Endodermal cell (in vitro differentiated cells): ENCODE measurements at places on chromosomes 16 and 17. TPM values are rescaled to one million over a fixed set of nuclear protein-coding genes. Genes with fewer than 3 reads are reported as not detected.

GRCh38 chr16:29729116-29729521 lies 16.7 kb downstream of the C16orf54 start:
- no peak overlapping the region for H3K4me3 ChIP-seq
- H3K4me1 ChIP-seq = no peaks in the 10 kb centered on the region

DNA sequence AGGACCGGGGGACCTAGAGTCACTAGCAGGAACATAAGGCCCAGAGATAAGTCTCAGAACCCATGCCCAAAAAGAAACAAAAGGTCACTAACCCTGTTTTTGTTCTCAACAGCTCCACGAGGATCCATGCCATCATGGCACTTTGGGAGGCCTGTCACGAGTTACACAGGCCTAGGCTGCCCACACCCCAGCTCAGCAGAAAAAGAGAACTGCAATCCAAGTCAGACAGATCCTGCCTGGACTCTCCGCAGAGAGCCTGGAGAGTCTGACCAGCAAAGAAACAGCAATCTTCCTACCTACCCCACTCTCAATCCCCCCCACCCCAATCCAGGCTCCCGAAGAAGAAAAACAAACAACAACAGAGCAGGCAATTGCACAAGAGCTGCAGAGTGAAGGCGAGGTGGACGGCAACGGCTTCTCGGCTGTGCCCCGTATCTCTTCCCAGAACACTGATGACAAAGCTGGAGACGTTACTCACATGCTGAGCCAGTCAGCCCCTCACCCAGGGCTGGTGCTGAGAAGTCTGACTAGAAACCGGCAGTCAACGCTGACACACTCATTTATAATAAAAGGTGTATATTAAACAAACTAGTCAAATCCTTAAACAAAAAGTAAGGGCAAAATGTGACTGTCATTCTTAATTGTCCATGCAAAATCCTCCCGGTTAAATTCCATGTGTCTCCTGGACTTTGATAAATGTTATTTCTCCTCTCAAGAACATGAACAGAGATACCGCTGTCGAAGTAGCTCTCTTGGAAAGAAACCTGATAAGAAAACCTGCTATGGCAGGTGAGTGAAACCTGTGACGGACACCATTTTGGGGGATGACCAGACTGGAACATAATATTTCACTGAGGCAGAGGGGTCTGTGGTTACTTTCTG lies 89.3 kb downstream of the SMG6 start:
- H3K4me3 ChIP-seq = no peak overlapping the region
- peaks cover 38% of the 10 kb centered on the region for H3K36me3 ChIP-seq
- DNase-seq = peak; percentile 71
- H3K27me3 ChIP-seq = no peaks in the 10 kb centered on the region

The KRTAP9-4 gene
- total RNA-seq = not detected in 2 replicates

The MSLN gene
- 0.72 to 1.0 TPM (median 0.86 TPM) in 3 replicates for total RNA-seq

The LYRM9 gene
- 8.3 to 9.1 TPM (median 8.6 TPM) in 3 replicates for total RNA-seq

The MMP15 gene
- 90.1 and 105 TPM in 2 replicates for total RNA-seq

The CA5A gene
- total RNA-seq = not detected in 2 replicates
